ENCODE measurements at places on chromosomes 2 and 18.

GRCh38 chr2:211930331-211930730 lies 608.3 kb downstream of the ERBB4 start:
- DNase-seq, result no peak

GRCh38 chr2:237231593-237231992 lies 145.9 kb downstream of the COPS8 start:
- no peak for DNase-seq

- DNase-seq, result no peak
Observed at GRCh38 chr18:56076723-56077122, 488.7 kb upstream of the TCF4 start.

GRCh38 chr18:57004366-57005121 lies 142.3 kb upstream of the BOD1L2 start:
- DNase-seq, result no peak

DNA sequence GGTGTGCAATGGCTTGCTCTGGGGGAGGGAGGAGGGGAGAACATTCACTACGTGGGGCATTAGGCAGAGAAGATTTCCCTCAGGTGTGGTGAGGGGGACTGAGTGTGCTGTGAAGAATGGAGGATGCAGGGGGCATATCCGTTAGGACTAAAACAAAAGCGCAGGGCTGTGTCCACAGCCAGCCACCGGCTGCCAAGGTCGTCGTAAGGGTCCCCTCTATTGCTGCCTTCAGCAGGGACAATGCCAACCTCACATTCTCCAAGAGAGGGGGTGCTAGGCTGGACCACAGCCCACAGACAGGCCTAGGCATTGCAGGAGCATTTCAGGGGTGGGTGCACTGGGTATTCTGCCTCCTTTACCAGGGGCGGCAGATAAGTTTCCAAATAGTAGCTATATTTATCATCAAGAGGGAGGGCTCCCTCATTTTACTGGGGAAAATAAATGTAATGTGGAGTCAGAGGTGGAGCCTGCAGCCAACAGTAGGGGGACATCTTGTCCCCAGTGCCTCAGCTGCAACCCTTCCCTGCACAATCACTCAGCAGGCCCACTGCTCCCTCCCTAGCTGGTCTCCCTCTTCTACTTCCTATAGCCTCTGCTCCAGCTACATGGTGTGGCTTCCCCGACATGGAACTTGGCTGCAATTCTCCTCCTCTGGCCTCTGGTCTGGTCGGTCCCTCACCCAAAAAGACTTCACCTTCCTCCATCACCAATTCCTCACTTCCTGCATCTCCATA lies 74.9 kb upstream of the OTOF start:
- peak; percentile 15 for DNase-seq

GRCh38 chr18:10497206-10497749 lies 28.5 kb upstream of the NAPG start:
- DNase-seq, result no peak

DNA sequence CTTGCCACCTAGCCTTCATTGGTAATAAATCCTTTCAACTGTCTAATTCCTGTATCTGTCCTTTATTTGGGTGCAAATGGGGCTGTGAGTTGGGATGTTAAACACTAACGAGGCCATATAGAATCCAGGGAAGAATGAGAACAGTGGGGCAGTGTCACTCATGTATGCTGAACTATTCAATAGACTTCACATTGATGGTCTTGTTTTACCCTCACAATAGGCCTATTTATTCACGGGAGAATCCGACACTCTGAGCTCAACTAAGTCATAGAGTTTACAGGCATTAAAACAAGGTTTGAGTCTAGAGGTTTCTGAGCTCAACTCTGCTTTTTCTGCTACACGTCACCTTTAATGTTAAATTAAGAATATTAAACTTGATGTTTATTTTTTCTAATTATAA lies 421.6 kb downstream of the SOX11 start:
- no peak for DNase-seq

GRCh38 chr2:135257383-135258090 lies 205.4 kb downstream of the RAB3GAP1 start:
- DNase-seq, result no peak

DNA sequence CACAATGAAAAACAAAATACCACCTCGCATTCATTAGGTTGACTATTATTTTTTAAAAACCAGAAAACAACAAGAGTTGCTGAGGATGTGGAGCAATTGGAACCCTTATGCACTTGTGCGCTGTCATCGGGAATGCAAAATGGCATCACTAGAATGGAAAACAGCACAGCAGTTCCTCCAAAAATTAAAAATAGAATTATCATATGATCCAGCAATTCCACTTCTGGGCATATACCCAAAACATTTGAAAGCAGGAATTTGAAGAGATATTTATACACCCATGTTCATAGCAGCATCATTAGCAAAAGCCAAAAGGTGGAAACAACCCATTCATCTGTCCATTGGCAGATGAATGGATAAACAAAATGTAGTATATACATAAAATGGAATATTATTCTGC lies 11.9 kb upstream of the NMUR1 start:
- DNase-seq, result no peak

Measured in sigmoid colon (tissue), 7 donors.